Nasal cavity respiratory epithelium epithelial cell of viscerocranial mucosa (primary cell): ENCODE measurements at places on chromosomes 1 and 21. TPM values are rescaled to one million over a fixed set of nuclear protein-coding genes. Genes with fewer than 3 reads are reported as not detected.

Gene CELA3B
- not detected in 2 replicates for total RNA-seq

Gene CFHR3
- 0.14 TPM in 1 of 2 replicates, not detected in the other for total RNA-seq

Gene TDRD5
- total RNA-seq: under 0.01 TPM in 1 of 2 replicates, not detected in the other

Gene SH3D21
- total RNA-seq: 1.9 and 6.5 TPM in 2 replicates

Gene LRIG2
- total RNA-seq: 12.3 and 24.6 TPM in 2 replicates

Gene SMIM11
- 4.0 and 7.2 TPM in 2 replicates for total RNA-seq

Gene MAN1C1
- total RNA-seq: 0.34 and 1.9 TPM in 2 replicates

Gene VHLL
- total RNA-seq: 0.57 TPM in 1 of 2 replicates, not detected in the other

Gene ZNF593OS
- not detected in 2 replicates for total RNA-seq

Gene PTGER3
- under 0.01 TPM in 2 replicates for total RNA-seq

Gene AADACL3
- not detected in 2 replicates for total RNA-seq

Gene MXRA8
- 0.34 and 1.1 TPM in 2 replicates for total RNA-seq

Gene RAP1GAP
- 2.6 and 4.1 TPM in 2 replicates for total RNA-seq
